CD8-positive, alpha-beta memory T cell (primary cell): ENCODE measurements at places on chromosomes 12 and 14. TPM values are rescaled to one million over a fixed set of nuclear protein-coding genes. Genes with fewer than 3 reads are reported as not detected.

The KRT74 gene
- not detected for total RNA-seq

The TPPP2 gene
- not detected for total RNA-seq

The CFAP251 gene
- 0.72 TPM for total RNA-seq

The DDX51 gene
- 35.2 TPM for total RNA-seq

The ST8SIA1 gene
- total RNA-seq = 10.2 TPM

The SLC25A47 gene
- not detected for total RNA-seq

The SNRPF gene
- 45.4 TPM for total RNA-seq

The B4GALNT1 gene
- 2.9 TPM for total RNA-seq

DNA sequence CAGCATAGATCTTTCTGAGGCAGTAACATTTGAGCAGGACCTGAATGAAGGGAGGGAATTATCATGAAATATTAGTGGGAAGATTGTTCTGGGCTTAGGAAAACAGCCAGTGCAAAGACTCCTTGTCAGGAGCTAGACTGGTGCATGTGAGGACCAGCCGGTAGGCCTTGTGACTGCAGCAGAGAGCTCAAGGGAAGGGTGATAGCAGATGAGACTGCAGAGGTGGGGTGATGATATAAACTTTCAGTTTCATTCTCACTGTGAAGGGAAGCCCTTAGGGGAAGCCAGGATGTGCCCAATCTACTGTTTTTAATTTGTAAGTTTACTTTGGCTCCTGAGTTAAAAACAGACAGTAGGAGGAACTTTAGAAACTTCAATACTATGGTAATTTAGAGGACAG, 12.4 kb downstream of the IL22 start:
- DNase-seq = peak; percentile 45

DNA sequence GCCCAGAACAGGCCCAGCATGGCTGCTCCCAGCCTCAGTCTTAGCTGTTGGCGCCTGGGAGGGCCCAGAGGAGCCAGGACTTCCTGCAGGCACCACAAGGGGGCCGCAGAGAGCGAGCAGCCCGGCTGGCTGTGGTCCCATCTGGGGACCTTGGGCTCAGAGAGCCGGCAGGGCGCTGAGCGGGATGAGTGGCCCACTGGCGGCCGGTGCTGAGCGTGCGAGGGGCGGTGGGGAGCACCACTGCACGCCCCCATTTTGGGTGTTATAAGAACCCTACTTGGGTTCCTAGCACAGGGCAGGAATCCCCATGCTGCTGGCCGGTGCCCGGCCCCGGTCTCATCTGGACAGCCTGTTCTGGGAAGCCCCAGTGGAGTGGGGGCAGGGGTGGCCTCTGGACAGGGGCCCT, 25.9 kb upstream of the CRIP2 start:
- DNase-seq = peak; percentile 67

DNA sequence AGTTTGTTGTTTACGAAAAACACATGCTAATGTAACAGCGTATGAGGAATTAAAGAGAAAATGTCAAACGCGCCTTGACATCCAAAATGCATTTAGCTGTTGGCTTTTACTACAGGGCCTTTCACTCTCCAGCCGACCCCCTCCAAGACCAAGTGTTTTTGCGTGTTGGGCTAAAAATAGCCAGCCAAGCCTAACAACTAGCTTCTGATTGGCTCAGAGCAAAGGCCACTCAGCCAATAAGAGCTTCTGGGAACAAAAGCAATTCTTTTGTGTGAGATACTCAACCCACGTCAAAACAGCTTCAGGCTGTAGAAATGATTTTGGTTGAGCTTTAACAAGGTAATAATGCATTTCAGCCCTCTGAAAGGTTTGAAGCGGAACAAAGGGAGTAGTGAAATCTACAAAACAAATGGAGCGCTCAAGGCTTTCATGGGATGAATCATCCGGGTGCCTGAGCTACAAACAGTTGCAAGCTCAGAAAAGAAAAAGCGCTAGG, 198.7 kb upstream of the DCN start:
- DNase-seq = no peak

GRCh38 chr14:70884595-70885342, 22.5 kb upstream of the PCNX1 start:
- no peak for DNase-seq

DNA sequence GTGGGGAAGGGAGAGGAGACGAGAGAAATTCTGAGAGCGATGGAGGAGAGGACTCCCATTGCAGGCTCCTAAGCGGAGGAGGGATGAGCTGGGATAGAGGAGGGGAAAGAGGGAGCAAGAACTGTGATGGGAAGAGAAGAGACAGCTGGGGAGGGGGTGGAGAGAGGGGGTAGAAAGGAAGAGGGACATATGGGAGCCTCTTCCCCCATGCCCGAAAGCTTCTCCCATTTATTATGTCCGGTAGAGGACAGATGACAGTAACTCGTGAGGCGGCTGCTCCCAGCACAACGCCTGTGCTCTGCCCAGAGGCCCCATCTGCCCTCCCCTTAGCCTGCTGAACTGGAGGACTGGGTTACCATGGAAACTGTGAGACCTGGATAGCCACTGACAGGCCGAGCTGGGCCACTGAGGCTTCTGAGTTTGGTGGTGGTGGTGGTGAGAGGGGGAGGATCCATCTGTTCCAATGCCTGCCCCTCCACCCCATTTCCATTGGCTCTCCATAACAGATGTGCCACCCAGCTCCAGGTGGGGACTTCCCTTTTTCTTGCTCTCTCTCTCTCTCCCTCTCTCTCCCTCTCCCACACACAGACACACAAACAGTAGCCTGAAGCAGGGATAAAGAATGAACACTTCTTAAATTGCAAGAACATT, 8.3 kb downstream of the CPNE6 start:
- DNase-seq = no peak

GRCh38 chr12:102939670-102940222, 17.7 kb upstream of the ASCL1 start:
- no peak for DNase-seq

DNA sequence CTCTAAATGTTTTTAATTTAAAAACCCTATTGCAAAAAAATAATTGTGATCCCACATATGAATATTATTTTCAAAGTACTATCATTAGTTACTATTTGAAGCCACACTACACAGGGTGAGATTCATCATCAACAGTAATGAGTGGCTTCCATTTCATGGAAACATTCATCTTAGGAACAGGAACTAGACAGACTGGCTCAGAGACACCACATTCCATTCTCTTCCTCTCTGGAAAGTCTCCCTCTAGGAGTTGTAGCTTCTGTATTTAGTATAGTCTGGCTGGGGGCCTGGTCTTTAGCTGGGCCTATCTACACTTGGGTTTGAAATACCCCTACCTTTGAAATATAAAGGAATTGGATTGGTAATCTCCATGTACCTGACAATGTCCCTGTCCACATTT, 6.2 kb upstream of the VDR start:
- no peak for DNase-seq

- DNase-seq = no peak
These were observed 103.4 kb downstream of the SLC2A13 start for GRCh38 chr12:40002178-40003169.

- DNase-seq = no peak
These were observed 238.8 kb upstream of the RGS6 start for GRCh38 chr14:71693381-71693780.

GRCh38 chr12:122473543-122474323, 27.0 kb downstream of the ZCCHC8 start:
- no peak for DNase-seq

DNA sequence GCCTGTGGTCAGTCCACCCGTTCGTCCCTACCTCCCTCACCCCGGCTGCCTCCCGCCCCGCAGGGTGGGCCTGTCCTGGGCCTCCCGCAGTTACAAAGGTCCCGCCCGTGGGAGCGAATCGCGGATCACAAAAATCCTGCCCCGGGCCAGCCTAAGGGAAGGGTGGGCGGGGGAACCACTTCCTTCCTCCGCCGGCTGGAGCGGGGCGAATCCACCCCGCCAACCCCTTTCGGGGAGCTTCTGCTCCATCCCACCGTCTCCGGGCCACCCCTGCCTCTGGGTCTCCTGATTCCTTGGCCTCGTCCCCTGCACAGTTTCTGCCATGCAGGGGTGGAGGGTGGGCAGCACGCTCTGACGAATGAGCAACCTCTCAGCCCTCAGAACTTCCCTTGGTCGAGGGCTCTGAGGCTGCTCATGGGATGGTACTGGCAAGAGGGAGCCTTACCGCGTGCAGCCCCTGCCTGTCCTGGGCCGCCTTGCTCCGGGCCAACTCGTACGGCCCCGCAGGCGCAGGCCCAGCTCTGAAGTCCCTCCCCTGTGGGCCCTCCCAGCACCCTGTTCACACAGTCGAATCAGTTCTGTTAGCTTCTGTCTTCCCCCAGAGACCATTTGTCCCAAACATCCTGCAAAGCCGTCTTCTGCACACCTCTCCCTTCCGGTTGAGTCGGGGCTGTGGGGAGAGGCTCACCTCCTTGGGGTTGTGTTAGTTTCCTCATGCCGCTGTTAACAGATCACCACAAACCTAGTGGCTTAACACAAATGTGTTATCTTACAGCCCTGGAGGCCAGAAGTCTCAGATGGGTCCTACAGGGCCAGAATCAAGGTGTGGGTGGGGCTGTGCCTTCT, 589 bp upstream of the HVCN1 start:
- peak; percentile 43 for DNase-seq

GRCh38 chr12:32826807-32827412, 69.7 kb downstream of the PKP2 start:
- no peak for DNase-seq

DNA sequence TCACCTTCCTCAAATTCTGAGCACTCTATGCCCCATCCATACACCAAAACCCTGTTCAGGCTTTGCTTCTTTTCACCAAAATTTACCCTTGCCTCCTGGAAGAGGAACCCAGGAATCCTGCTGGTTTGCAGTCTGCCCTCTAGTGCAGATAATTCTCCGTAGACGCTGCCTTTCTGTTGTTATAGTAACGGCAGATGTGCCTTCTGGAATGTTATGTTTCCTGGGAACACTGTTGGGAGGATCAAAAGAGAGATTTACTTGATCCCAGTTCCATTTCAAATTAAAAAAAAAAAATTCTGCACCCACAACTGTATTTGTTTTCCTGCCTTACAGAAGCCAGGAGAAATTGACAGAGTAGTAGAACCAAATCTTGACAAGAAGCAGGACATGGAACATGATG, 104.2 kb upstream of the RMST start:
- DNase-seq = no peak
